ENCODE measurements at places on chromosomes 7 and 10.

DNA sequence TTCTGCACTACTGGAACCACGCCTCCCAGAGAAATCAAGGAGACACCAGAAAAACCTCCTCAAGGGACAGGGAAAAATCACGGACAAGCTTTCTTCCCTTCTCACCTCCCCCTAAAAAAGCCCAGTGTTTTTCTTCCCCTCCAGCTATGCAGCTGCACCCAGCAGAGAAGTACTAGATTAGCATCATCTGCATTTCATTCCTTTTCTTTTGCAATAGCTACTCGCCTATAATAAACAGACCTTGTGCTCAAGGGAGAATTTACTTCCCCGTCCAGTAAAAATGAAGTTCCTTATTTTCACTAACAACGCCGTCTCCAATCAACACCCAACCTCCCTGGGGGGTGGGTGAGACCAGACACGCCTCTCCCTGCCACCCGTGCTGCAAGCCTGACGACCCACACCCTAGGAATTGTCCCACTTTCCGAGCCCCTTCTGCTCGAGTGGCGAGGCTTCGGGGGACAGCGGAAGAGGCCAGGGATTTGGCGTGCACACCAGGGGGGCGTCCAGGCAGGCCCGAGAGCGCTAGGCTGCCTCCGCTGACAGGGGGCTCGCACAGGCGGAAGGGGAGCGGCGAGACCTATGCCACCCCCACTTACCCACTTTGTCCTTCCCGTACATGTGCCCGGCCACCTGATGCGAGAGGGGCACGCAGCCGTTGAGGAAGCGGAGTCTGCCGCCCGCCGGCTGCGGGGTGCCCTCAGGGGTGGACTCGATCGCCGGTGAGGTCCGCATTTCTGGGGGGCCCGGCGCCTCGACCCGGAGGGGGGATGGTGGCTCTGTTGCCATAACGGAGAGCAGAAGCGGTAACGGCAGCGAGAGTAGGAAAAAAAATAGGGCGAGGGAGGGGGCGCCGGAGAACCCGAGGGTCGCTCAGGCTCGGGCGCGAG lies 625 bp downstream of the IPMK start:
- DNase-seq, result no peak

- DNase-seq, result no peak
These were observed 124.3 kb upstream of the UNC5B start for GRCh38 chr10:71088054-71088453.

DNA sequence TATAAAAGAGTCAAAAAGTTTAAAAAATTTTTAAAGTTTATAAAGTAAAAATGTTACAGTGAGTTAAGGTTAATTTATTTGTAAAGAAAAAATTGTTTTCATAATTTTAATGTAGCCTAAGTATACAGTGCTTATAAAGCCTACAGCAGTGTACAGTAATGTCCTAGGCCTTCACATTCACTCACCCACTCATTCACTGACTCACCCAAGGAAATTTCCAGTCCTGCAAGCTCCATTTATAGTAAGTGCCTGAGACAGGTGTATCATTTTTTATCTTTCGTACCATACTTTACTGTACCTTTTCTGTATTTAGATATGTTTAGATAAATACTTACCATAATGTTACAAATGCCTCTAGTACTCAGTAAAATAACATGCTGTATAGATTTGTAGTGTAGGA lies 269.7 kb upstream of the PHF14 start:
- no peak for DNase-seq

GRCh38 chr10:120097766-120098165 lies 205.2 kb downstream of the SEC23IP start:
- no peak for DNase-seq

GRCh38 chr7:39674406-39674805 lies 51.0 kb downstream of the RALA start:
- no peak for DNase-seq

DNA sequence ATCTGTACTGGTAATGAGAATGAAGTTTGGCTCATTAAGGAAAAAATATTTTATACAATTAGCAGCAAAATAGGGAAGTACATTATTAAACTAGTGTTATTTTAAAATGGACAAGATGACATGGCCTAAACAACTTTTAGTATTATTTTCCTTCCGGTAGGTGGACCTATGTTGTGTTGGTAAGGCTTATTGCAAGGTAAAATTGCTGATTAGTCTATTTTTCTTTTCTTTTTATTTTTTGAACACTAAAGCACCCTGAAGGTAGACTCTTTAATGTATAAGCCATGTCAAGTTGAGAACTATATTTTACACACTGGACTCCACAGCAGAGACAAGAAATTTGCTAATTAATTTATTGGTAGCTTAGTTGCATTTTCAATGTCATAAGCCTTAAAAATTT lies 239.5 kb upstream of the POT1 start:
- DNase-seq, result no peak

DNA sequence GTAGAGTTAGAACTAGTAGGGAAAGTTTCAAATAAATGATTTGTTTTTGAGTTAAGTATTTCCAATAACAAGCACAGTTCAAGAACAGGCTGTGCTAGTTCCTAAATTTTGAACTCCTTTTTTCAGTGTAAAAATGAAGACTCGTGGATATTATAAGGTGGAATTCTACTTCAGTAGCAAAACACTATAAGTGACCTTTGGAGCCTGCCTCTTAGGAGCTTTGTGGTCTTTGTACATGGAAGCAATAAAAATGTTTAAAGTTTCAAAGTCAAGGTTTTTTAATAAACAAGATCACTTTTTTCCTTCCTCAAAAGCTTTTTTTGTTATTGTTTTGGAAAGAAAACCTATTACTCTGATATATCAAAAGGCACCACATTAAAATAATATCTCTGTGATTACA lies 292.4 kb upstream of the VWC2 start:
- DNase-seq, result no peak

DNA sequence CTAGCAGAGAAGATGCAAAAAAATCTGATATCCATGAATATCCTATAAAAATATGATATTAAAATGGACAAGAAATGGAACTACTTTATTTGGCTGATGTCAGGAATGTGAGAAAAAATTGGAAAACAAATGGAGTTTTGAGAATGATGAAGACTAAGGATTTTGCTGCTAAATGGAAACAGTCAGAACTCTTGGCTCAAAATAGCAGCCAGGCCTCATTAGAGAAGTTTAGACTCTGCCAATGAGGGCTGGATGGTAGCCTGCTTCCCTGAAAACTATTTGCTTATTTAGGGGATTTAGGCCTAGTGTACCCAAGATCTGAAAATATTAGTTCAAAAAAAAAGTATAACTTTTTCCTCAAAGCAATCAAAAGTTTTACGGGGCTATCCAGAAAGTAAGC lies 458.5 kb downstream of the TFEC start:
- DNase-seq, result no peak

DNA sequence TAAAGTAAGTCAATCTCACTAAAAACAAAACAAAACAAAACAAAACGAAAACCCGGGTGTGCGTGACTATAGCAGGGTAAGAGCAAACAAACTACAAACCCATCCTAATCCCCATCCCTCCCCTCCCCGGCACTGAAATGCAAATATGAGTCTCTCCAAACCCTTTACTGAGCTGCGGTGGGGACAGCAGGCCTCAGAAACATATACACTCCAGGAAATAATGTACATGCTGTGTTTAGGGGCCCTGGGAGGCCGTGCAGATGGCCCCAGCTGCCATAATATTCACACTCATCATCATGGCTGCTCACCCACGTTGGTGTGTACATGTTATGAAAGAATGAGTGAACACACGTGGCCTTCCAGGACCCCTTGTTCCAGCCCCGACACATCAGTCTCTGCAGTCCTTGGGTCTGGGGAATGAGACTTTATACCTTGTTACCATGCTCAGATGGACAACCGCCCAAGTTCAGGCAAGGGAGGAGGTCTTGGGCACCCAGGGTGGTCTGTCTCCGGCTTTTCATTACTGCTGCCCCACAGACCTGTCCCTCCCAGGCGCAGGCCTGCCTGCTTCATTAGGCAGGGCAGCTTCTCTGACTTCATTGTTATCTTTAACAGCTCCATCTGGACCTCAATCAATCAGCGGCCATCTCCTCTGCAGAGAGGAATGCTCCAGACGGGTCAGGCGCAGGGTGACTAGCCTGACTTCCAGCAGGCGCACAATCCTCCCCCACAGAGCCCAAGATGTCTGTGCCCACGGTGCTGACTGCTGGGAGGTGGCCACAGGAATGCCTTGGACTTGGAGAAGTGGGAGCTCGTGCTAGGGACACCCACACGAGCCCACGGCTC lies 20.6 kb downstream of the HSPA12A start:
- no peak for DNase-seq
